Right renal pelvis (tissue), 4 donors: ENCODE measurements at places on chromosomes 2 and 18. TPM values are rescaled to one million over a fixed set of nuclear protein-coding genes. Genes with fewer than 3 reads are reported as not detected.

Gene C2orf78
- not detected for polyA plus RNA-seq

Gene ARHGEF4
- polyA plus RNA-seq, result 8.0 TPM

Gene TFPI
- polyA plus RNA-seq, result 47.4 TPM

Gene DOCK10
- polyA plus RNA-seq, result 7.3 TPM

Gene NFATC1
- 6.3 TPM for polyA plus RNA-seq

Gene EHD3
- 33.1 TPM for polyA plus RNA-seq
